ENCODE measurements at places on chromosomes 3 and 15. TPM values are rescaled to one million over a fixed set of nuclear protein-coding genes. Genes with fewer than 3 reads are reported as not detected.

- peak; percentile 95 for DNase-seq
- H3K36me3 ChIP-seq = no peaks in the 10 kb centered on the region
- H3K27me3 ChIP-seq = no peaks in the 10 kb centered on the region
- H3K4me3 ChIP-seq = no peak overlapping the region
These were observed 296.6 kb downstream of the SUCLG2 start for GRCh38 chr3:67357610-67358458.

GRCh38 chr3:35784169-35784568 is 144.8 kb downstream of the ARPP21 start:
- no peaks in the 10 kb centered on the region for H3K4me1 ChIP-seq
- DNase-seq = no peak
- no peaks in the 10 kb centered on the region for H3K27me3 ChIP-seq
- no peaks in the 10 kb centered on the region for H3K36me3 ChIP-seq

- no peak for DNase-seq
- H3K27me3 ChIP-seq = no peaks in the 10 kb centered on the region
- H3K4me1 ChIP-seq = no peaks in the 10 kb centered on the region
- no peak overlapping the region for H3K27ac ChIP-seq
- no peaks in the 10 kb centered on the region for H3K36me3 ChIP-seq
These were observed 328.2 kb downstream of the SHQ1 start for GRCh38 chr3:72519946-72520604.

DNA sequence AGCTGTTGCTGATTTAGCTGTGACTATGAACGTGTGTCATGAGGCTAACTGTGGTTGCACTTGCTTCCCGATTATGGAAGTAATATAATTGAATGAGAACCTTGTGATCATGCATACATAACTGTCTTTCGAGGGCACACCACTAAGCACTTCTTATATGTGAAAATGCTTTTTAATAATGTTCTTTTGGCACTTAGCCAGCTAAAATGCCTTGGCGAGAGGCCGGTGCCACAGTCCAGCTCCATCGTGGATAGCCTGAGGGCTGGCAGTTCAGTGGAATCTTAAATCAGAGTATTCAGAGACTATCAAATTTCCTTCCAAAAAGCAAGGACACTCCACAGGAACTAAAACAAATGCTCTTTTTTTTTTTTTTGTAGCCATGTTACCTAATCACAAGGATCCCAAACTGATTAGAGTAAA is 161.6 kb upstream of the FRMD4B start:
- no peaks in the 10 kb centered on the region for H3K36me3 ChIP-seq
- H3K4me3 ChIP-seq = no peak overlapping the region
- H3K27me3 ChIP-seq = peaks cover 20% of the 10 kb centered on the region
- no peak for DNase-seq
- H3K27ac ChIP-seq = no peak overlapping the region

The ATG7 gene
- polyA plus RNA-seq = 16.2 TPM

The NDUFAF3 gene
- polyA plus RNA-seq = 122 TPM

The CLDN11 gene
- polyA plus RNA-seq = 6.8 TPM

- no peaks in the 10 kb centered on the region for H3K27me3 ChIP-seq
- no peaks in the 10 kb centered on the region for H3K36me3 ChIP-seq
- H3K4me3 ChIP-seq = no peak overlapping the region
These were observed 47.9 kb upstream of the ACKR4 start for GRCh38 chr3:132549169-132549568.

The CHST13 gene
- polyA plus RNA-seq = 4.0 TPM

- no peaks in the 10 kb centered on the region for H3K27me3 ChIP-seq
- DNase-seq = no peak
- H3K27ac ChIP-seq = no peak overlapping the region
These were observed 39.8 kb upstream of the ZBTB38 start for GRCh38 chr3:141328286-141329166.

DNA sequence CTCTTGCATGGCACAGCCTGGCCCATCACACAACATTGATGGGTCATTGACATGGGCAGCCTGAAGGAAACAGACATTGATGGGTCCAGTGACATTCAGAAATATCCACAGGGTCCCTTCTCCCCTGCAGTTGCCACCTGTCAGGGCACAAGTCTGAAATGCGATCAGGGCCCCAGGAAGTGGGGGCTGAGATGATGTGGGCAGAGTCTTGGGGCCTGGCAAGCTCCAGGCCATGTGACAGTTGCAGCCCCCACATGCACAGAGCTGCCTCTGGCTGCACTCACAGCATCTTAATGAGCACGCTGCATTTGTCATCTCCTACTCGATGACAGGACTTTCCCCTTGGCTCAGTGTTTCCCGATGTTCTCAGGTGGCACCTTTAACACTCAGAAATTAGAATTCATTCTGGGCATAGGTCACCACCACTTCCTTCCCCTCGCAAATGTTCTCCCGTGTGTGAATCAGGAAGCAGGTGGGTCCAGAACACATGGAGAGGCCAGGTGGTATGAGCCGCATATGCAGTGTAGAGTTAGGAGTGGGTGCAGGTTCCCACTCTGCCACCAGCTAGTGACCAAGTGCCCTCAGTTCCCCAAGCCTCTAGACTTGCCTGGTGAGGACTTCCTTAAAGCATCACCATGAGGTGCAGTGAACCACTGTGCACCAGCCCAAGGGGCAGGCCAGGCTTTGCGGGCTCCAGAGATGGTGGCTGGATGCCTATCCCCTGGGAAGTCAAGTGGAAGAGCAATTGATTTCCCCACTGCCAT is 1.6 kb upstream of the TXNRD3 start:
- no peaks in the 10 kb centered on the region for H3K4me1 ChIP-seq
- H3K27me3 ChIP-seq = peaks cover 28% of the 10 kb centered on the region
- DNase-seq = no peak
- H3K27ac ChIP-seq = no peak overlapping the region

The ABI3BP gene
- polyA plus RNA-seq = 0.57 TPM

DNA sequence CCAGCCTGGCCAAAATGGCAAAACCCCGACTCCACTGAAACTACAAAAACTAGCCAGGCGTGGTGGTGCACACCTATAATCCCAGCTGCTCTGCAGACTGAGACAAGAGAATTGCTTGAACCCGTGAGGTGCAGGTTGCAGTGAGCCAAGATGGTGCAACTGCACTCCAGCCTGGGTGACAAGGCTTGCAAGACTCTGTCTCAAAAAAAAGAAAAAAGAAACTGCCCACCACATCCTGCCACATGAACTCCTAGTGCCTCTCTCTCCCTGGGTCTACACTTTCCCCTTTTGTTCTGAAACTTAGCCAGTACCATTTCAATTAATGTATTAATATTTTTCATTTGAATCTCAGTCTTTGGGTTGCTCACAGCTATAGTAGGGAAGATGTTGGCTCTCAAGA is 192.2 kb upstream of the MME start:
- H3K4me3 ChIP-seq = no peak overlapping the region
- no peak for DNase-seq
- H3K27me3 ChIP-seq = no peaks in the 10 kb centered on the region
- no peak overlapping the region for H3K27ac ChIP-seq
- H3K4me1 ChIP-seq = no peaks in the 10 kb centered on the region

DNA sequence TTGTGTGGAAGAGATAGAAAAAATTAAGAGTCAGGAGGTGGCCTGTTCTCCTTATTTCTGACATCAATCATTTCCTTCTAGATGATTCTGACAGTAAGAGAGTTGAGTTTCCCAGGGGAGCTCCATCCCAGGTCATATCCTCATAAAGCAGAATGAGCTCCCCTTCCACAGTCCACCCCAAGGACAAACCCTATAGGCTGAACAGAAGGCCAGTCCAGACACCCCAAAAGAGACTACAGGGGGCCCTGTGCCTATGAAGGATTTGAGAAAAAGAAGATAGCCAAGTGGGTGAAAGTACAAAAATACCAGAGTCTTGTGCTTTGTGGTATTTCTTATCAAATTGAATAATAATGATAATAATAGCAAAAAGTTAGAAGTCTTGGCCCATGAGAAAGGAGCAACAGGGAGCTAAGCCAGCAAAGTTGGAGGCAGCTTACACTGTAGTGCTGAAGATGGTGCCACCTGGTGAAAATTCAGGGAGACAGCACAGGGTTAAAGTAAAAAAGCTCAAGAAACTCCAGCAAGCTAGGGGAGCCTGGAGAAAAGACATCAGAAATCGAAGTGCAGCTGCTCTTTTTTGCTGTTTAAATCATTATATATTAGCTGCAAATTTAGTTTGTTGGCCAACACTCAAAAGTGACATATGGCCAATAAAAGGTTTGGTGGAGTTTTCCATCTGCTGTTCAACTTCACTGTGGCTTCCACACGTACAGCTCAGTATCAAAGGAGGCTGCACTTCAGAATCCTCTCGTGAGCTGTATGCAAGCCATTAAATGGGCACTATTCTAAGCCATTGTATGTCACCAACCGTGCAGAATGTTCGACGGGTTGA is 35.8 kb upstream of the SLC24A5 start:
- H3K27me3 ChIP-seq = no peaks in the 10 kb centered on the region
- no peak overlapping the region for H3K27ac ChIP-seq
- H3K4me1 ChIP-seq = no peaks in the 10 kb centered on the region
- H3K36me3 ChIP-seq = no peaks in the 10 kb centered on the region

GRCh38 chr3:70276901-70277300 is 35.5 kb downstream of the MDFIC2 start:
- H3K27me3 ChIP-seq = no peaks in the 10 kb centered on the region
- no peak overlapping the region for H3K4me3 ChIP-seq
- no peaks in the 10 kb centered on the region for H3K36me3 ChIP-seq
- peaks cover 6% of the 10 kb centered on the region for H3K4me1 ChIP-seq
- H3K27ac ChIP-seq = no peak overlapping the region

DNA sequence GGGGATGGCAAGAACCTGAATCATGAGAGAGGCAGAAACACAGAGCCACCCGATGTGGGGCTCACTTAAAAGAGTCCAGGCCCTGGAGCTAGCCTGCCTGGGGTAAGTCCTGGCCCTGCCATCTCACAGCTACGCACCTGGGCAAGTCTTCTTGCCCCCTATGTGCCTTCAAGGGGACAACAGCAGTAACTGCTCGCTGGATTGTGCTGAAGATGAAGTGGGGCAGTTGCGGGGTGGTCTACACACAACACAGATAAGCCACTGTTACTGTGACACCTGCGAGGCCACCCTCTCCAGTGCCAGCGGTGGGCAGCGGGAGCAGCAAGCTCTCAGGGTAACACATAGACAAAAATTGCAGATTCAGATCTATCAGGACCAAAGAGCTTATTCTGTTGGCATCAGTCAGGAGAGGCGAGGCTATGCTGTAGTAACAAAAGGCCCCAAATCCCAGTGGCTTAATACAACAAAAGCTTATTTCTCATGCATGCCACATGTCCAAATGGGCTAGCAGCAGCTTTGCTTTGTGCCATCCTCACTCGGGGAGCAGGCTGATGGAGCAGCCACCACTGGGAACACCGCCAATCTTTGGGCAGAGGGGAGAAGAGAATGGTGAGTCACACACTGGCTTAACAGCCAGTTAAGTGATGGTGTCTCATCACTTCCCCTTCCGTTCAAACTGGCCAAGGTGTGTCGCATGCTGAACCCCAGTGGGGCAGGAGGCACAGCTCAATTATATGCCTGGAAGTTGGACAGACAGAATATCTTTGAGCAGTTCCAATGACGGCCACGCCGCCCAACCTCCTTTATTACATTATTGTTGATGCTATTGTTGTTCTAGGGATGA is 78.3 kb downstream of the WNT7A start:
- no peaks in the 10 kb centered on the region for H3K27me3 ChIP-seq
- H3K4me1 ChIP-seq = 0 out of 2 replicates have a peak, but pooled peaks cover 4% of the 10 kb centered on the region
- H3K36me3 ChIP-seq = no peaks in the 10 kb centered on the region
- no peak for DNase-seq
- H3K4me3 ChIP-seq = no peak overlapping the region

Data from GM23338 (cell line).